Stimulated activated CD4-positive, alpha-beta T cell treated with anti-CD3 and anti-CD28 coated beads, Interleukin-15, amount 100 ng/mL, for 24 hours (primary cell): ENCODE measurements at places on chromosomes 11 and 22.

DNA sequence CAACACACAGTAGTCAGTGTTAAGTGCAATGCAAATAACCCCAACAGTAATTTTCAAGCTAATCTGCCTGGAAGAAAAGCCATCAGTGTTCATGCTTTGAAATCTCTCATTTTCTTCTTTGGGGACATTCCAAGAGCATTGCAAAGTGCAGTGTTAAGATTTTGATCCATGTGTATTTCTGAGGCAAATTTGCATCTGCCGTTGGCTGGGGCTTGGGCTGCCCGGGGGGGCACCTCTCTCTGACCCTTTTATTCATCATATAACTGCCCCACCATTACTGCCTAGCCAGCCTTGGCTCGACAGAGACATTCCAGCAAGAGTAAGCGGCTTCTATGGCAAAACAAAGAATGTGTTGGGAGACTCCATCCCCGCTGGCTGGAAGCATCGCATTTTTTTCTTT lies 483.5 kb downstream of the BRD1 start:
- DNase-seq: no peak

- DNase-seq: no peak
Observed at GRCh38 chr22:42754658-42755057, 34.0 kb upstream of the A4GALT start.

DNA sequence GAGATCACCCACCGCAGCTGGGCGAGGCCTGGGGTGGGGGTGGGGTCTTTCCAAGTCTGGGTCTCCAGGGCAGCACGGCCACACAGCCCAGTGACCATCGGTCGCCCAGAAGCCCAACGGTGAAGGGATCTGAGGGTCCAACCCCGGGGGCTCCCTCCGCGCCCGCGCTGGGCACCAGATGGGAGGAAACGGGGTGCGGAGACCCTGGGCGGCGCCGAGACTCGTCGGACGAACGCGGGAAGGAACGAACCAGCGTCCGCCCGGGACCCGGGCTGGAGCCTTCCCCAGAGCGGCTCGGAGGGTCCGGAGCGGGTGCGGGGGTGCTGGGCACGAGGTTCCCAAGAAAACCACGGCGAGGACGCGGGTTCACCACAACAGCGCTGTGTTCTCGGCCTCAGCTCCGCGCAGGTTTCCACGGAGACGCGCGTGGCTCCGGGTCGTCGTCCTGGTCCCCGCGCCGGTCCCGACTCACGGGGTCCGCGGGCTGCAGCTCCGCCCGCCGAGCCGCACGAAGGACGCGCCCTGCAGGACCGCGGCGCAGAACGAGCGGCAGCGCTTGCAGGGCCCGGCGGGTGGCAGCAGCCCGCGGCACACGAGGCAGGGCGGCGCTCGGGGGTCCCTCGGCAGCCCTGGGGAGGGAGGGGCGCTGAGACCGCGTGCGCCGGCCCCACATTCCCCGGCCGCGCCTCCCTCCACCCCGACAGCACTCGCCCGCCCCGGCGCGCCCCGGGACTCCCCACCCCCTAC lies 2.3 kb upstream of the IL17REL start:
- DNase-seq: no peak

DNA sequence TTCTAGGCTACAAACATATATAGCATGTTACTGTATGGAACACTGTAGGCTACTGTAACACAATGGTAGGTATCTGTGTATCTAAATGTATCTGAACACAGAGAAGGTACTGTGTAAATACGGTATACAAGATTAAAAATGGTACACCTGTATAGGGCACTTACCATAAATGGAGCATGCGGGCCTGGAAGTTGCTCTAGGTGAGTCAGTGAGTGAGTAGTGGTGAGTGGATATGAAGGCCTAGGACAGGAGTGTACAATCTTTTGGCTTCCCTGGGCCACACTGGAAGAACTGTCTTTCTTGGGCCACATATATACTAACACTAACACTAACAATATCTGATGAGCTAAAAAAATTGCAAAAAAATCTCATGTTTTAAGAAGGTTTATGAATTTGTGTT lies 21.4 kb downstream of the RNF141 start:
- no peak for DNase-seq

DNA sequence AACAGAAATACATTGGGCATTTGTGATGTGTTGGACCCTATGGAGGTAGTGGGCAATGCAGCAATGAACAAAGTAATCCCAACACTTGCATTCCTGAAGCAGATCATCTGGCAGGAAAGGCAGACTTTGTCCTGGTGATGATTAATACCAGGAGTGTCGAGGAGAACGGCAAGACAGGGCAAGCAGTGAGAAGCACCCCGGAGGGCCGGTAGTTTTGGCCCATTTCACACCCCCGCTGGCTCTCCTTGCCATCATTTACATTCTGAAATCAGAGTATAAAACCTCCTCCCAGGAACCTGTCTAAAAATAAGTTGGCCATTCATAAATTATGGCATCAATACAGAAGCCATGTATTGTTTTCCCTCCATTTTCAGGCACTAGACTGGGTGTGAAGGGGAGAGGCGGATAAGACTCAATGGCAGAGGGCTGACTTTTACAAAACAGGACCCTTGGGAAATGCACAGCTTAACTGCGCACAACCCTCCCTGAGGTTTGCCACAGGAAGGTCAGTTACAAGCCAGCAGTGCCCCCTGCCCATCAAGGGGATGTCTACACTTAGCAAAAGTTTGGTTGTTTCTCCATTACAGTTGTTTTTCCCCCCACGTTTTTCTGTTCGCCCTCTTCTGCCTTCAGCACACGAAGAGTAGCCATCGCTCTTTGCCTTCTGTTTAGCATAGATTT lies 55.6 kb downstream of the OPCML start:
- DNase-seq: no peak

GRCh38 chr11:45056529-45056928 lies 89.9 kb upstream of the PRDM11 start:
- no peak for DNase-seq

GRCh38 chr11:27545946-27546345 lies 39.4 kb upstream of the LIN7C start:
- DNase-seq: no peak

GRCh38 chr11:122853971-122854446 lies 15.7 kb downstream of the CRTAM start:
- DNase-seq: peak; percentile 49

DNA sequence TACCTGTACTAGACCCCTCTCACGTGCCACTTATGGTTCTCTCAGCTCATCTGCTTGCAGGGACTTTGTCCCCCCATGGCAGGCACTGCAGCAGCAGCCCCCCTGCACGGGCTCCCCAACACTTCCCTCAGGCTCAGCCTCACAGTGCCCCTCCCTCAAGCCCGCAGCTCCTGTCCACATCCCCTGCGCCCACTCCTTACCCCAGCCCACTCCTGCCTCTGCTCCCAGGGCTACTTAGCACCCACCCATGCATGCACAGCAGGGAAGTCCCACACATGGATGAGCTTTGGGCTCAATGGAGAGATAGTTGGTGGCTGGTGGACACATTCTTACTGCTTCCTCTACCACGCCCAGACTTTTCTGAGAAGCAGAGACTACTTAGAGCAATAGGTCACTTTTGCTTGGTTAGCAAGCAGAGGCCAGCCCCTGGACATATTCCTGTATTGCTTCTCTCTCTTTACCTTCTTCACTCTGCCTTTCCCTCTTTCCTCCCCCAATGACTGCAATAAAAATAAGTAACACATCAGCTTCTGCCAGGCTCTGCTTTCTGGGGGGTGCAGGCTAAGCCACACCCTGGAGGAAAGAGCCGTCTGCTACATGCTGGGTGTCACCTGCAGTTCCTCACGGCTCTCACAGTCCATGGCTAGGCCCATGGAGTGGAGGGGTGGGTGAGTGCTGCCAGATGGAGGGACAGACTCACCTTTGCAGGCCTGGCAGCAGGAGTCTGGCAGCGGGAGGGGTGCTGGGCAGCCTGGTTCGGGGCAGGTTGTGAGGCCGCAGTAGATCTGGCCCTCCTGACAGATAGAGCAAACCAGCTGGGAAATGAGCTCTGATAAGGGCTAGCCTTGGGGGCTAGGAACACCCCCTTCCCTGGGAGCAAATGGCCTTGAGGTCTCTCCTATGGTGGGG lies 23.4 kb downstream of the CHRDL2 start:
- no peak for DNase-seq

GRCh38 chr22:45476814-45477213 lies 25.9 kb upstream of the FBLN1 start:
- no peak for DNase-seq

- no peak for DNase-seq
Observed at GRCh38 chr22:40332319-40332781, 13.9 kb upstream of the ADSL start.

- peak; percentile 32 for DNase-seq
Observed at GRCh38 chr11:133955945-133956421, 785 bp downstream of the IGSF9B start.

- DNase-seq: no peak
Observed at GRCh38 chr11:123561431-123561800, 93.0 kb downstream of the SCN3B start.

DNA sequence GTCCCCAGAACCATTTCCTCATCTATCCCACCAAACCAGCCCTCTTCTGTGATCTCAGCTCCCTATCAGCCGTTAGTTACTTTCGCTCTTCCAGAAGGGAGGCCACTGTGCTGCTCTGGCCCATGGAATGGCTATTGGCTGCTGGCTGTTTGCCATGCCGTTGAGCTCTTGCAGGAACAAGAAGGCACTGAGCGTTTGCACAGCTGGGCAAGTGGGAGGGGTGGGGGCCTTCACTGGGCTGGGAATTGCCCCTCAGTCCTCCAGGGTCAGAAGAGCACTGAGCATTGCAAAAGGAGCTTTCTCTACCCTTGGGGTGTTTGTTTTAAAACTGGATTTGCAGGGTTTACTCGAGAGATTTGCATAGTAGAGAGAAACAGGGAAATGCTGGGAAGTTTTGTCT lies 129.0 kb upstream of the PARVA start:
- no peak for DNase-seq

DNA sequence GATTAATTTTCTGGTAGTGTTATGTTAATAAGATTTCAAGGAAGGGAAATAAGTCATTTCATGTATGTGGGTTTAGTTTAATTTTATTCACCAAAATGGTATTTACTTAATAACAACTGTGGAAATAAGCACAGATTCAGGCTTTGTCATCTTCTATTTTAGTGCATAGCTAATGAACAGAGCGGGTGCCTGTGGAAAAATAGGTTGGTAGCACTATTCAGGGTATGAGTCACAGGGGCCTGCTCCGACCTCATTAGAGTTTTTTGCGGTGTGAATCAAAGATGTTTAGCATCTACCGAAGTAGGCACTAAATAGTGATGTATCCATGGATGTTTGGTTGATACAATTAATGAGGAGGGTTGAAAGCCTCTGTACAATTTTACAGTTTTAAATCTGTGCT lies 78.2 kb downstream of the FAT3 start:
- DNase-seq: no peak

DNA sequence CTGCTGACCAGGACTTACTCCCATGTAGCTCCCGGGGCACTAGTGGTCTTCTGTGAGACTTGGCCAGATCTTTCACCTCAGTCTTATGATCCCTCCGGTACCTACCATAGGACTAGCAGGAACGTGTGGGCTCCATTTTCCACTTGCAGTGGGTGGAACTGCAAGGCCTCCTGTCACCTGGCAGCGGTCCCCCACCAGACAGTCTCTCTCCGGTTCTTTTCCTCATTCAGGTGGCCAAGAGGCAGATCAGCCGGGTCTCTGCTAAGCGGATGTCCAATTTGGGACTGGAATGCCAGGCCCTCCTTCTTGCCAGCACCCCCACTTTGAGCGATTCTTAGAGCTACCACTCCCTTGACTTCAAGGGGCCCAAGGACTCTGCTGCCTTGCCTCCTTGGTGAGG lies 158.9 kb downstream of the NAV2 start:
- no peak for DNase-seq

DNA sequence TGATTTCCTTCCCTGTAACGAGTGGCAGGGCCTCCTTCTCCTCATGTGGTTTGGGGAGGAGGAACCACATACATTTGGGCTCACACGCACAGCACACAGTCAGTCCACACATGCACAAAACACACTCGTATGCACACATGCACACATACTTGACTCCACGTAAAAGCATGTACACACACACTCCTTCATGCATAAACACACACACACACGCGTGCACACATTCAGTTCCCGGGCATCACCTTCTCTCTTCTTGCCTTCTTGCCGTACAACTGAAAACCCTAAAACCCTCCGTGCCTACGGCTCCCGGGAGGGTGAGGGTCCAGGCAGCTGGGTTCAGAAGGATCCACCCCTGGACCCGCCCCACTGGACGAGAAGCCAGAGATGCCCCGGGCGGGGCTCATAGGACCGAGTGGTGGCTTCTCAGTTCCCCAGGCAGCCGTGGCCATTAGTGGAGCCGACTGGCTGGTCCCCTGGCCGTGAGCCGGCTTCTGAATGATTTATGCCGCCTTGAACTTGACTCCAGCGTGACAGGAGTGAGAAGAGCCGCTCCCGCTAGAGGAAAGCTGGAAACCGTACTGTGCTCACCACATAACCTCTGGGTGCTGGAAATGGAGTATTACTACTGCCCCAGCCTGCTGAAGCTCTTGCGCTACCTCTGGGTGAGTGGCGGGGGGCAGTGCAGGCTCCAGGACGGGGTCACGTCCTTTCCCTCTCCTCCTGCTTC lies 117.4 kb downstream of the KIAA1671 start:
- DNase-seq: peak; percentile 41

- DNase-seq: no peak
Observed at GRCh38 chr22:38109371-38110001, 998 bp downstream of the BAIAP2L2 start.

DNA sequence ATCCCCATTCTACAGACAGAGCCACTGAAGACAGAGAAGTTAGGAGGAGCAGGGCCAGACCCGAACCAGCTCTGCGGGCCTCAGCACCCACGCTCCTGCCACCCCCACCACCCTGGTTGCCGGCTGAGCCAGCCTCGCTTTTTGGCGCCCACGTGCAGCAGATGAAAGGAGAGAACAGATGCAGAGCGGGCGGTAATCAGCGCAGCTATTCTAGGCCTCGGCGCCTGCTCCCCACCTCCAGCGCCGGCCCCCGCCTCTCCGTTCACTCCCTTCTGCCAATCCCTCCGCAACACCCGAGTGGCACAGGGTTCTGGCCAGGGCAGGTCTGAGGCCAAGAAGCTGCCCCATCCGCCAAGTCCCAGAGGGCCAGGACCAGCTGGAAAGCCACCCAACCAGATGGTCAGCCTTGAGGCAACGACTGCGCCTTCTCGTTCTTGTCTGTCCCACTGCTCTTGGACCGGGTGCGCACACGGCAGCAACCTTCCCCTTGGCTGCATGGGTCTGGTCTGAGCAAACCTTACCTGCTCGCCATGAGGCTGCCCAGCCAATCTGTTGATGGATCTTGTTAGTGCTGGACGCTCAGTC lies 16.8 kb downstream of the DNAL4 start:
- no peak for DNase-seq

DNA sequence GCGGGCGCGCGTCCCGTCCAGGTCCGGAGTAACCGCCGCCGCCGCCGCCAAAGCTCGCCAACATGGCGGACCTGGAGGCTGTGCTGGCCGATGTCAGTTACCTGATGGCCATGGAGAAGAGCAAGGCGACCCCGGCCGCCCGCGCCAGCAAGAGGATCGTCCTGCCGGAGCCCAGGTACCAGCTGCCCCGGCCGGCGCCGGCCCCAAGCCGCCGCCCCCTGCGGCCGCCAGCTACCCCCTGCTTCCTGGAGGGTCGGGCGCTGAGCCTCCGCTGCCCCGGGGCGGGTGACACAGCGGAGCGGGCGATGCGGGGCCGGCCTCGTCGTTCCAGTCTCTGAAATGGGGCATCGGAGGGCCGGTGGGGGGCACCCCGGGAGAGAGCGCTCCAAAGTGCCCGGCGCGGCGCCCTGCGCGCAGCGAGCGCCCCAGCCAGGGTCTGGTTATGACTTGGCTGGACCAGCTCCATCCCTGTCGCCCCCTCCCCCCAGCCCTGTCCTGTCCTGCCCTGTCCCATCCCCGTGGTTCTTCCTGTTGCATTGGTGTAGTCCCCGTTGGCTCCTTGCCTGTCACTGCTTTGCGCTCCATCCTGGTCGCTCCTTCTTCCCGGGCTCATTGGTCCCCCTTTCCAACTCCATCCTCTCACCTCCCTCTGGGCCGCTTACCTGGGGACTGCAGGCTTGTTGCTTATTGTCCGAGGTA lies 653 bp downstream of the GRK3 start:
- peak; percentile 53 for DNase-seq
